Gastroesophageal sphincter (tissue), 4 donors: ENCODE measurements at places on chromosomes 11 and 22.

GRCh38 chr11:103413266-103413888, 304.2 kb downstream of the DYNC2H1 start:
- ATAC-seq, result no peak

- no peak for ATAC-seq
These were observed 706.8 kb upstream of the ANO3 start for GRCh38 chr11:25625094-25625493.

- ATAC-seq, result no peak
These were observed 52.3 kb upstream of the GAB2 start for GRCh38 chr11:78469896-78470295.

- no peak for ATAC-seq
These were observed 451.3 kb downstream of the OPCML start for GRCh38 chr11:133081020-133081419.

DNA sequence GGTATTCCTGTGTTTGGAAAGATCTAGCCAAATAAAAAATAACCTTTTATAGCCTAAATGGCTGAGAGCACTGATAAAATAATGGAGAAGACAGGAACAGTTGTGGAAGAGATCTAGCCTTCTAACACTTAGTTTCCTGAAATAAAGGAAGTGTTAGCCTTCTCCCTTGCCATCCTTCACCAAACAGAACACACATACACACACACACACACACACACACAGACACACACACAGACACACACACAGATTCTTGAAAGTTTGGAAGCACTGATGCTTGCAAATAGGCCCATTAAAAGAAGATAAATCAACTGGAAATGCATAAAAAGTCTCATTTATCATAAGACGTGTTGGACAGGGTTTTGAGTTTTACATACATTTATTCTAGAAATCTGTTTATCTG, 37.5 kb downstream of the KIRREL3 start:
- ATAC-seq, result no peak

GRCh38 chr11:132605825-132606570, 926.3 kb downstream of the OPCML start:
- no peak for ATAC-seq

DNA sequence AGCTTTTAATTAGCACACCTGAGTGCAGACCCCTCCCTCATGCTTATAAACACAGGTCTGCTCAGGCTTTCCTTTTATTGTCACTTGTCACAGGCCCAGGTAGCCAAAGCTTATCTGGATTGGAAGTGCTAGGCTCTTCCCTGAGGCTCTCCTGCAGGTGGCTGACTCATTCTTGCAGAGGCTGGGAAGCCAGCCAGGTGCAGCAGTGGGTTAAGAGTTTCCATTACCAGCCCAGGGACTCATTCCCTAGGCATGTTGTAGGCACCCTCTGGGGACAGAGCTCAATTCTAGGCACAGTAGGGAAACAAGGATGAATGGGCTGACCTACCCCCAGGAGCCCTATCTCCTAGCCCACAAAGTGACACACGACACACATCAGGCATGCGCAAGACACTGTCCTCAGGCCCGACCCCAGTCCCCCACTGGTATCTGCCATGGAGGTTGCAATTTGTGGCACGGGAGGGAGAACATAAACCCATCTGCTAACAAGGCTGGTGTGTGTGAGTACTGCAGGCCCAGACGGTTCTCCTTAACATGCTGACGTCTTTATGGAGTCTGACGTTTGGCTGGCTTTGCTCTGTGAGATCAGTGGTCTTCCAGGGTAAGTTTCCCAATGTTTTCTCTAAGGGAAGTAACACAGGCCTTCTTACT, 94.2 kb downstream of the ABTB2 start:
- ATAC-seq, result peak; percentile 59

DNA sequence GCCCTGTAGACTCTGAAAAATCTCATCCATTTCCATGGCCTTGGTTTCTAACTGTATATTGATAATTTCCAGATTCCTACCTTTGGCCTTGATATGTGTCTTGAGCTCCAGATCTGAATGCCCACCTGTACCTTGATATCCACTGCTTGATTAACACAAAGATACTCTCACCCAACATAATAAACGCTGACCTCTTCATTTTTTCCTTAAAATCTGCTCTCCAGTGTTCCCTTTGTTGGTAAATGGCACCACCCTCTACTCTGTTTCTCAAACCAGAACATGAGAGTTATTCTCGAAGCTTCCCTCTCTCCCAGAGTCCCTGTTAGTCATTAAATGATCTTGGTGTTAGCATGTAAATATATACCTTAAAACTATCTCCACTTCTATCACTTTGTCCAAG, 13.4 kb downstream of the TUG1 start:
- no peak for ATAC-seq
